Stimulated activated CD8-positive, alpha-beta memory T cell treated with anti-CD3 and anti-CD28 coated beads, Interleukin-15, amount 100 ng/mL, for 1 hour (primary cell): ENCODE measurements at places on chromosomes 2 and 18.

DNA sequence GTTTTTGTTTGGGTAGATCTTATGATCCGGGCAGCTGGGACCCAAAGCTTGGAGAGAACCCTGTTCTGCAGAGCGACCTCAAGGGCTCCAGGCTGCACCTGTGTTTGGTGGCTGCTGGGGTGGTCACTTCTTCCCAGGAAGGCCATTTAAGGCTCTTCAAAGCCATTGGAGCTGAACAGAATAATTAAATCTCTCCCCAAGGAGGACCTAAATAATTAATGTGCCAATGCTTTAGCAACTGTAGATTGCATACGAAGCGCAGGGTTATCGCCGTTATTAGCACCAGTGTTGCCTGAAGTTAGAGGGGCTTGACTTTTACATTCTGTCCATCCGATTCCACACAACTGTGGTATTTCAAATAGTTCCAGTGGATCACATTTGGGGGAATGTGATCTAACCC, 251.4 kb downstream of the ATAD2B start:
- DNase-seq, result no peak

DNA sequence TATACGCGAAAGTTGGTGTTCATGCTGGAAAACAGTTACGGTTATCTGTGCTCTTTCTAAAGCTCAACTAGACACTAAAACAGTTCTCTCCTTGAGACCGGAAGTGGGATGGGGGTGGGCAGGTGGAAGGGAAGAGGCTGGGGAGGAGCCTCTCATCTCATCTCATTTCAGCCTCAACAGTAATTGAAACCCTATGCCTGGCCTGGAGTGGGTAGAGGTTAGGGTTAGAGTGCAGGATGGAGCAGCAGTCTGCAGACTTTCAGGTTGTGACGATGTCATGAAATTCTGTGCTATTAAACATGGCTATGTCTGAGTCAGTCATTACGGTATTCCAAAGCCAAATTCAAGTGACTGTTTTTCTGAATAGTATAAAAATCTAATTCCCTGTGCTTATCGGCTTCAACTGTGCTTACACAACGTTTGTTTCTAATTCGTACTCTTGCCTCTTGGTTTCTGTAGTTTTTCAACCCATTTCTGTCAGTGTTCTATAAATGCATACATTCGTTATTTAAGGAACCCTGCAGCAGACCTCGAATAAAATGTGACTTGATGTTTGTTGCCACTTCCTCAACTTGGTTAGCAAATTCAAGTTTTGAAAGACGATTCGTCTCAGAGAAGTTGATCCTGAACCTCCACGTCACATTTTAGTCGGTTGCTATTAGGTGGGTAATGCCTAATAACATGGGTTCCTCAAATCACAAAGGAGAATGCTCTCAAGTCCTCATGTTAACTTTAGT, 75.8 kb upstream of the TCF7L1 start:
- no peak for DNase-seq

- DNase-seq, result no peak
These were observed 285.4 kb upstream of the HS6ST1 start for GRCh38 chr2:128604045-128604444.

DNA sequence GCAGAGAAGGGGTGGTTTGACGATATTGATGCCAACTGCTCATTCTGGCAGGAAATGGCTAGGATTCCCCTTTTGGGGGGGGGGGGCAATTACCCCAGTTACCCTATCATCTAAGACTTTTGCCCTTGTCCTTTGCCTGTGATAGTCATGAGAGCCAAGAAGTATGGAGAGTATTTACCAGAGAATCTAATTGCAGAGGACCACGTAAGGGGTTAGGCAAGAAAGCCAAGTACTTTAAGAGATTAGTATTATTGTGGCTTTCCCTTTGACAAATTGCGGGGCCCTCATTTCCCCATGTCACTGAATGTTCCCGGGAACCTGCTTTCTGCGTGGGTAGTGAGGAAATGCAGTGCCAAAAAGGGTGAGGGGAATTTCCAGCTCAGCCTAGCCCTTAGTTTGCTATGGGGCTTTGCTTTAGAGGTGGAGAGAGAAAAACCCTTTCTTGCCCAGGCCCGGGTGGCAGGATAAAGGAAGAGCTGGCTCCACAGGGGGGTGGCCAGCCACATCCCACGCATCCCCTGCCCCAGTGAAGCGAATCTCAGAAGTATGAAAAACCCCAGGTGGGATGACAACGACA, 1.5 kb downstream of the AQP4 start:
- no peak for DNase-seq

GRCh38 chr2:76288146-76288545, 577.4 kb upstream of the GCFC2 start:
- no peak for DNase-seq

GRCh38 chr2:175855236-175855635, 146.8 kb downstream of the LNPK start:
- DNase-seq, result no peak

GRCh38 chr2:62320657-62321357, 124.9 kb downstream of the B3GNT2 start:
- DNase-seq, result no peak

- no peak for DNase-seq
These were observed 1.2 kb upstream of the EMILIN1 start for GRCh38 chr2:27077231-27077630.

DNA sequence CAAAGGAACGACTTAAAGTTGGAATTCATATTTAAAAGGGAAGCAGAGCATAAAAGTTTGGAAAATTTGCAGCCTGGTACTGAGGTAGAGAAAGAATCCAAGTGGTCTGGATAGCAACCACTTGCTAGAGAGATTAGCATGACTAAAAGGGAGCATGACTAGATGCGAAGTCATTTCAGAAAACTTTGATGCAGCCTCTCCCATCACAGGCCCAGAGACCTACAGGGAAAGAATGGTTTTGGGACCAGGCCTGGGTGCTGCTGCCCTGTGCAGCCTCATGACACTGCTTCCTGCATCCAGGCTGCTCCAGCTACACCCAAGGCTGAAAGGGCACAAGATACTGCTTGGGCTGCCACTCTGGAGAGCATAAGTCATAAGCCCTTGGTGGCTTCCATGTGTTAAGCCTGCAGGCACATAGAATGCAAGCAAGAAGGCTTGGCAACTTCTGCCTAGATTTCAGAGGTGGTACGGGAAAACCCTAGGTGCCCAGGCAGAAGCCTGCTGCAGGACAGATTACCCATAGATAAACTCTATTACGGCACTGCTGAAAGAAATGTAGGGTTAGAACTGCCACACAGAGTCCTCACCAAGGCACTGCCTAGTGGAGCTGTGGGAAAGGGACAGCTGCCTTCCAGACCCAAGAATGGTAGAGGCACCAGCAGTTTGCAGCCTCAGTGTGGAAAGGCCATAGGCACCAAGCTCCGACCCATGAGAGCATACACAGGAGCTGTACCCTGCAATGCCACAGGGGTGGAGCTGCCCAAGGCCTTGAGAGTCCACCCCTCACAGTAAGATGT, 12.6 kb upstream of the CHN1 start:
- DNase-seq, result no peak

DNA sequence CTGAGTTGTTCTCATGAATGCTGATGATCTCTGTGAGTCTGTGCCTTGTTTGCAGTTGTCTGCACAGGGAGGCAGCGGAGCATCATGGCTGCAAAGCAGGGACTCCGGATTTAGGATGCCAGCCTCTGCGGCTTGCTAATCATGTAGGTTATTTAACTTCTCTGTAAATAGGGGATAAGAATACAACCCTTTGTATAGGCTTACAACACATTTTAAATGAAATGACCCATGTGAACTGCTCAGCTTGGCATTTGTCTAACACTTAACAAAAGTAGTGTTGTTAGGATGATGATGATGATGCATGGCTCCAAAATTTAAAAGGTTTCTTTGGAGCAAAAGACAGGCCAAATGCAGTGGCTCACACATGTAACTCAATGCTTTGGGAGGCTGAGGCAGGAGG, 19.4 kb downstream of the DYTN start:
- DNase-seq, result no peak

- DNase-seq, result no peak
These were observed 69.4 kb upstream of the MYT1L start for GRCh38 chr2:2400286-2401038.

- no peak for DNase-seq
These were observed 506.5 kb upstream of the NRP2 start for GRCh38 chr2:205175831-205176230.

GRCh38 chr2:8297376-8298231, 384.3 kb upstream of the ID2 start:
- no peak for DNase-seq

- DNase-seq, result no peak
These were observed 853 bp downstream of the GNAL start for GRCh38 chr18:11689669-11690565.

- no peak for DNase-seq
These were observed 11.4 kb upstream of the ARID5A start for GRCh38 chr2:96525211-96525507.

DNA sequence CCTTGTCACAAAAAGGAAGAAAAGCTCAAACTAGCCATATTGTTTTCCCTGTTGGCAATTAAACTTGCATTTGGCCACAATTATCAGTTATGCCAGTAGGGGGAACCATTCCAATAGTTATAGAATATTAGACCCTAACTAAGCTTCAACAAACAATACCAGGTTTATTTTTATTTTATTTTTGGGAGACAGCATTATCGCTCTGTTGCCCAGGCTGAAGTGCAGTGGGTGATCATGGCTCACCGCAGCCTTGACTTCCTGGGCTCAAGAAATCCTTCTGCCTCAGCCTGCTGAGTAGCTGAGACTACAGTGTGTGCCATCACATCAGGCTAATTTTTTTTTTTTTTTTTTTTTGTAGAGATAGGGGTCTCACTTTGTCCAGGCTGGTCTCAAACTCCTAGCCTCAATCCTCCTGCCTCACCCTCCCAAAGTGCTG, 102.1 kb downstream of the ATAD2B start:
- no peak for DNase-seq

GRCh38 chr2:29040552-29040951, 33.8 kb downstream of the PCARE start:
- no peak for DNase-seq

DNA sequence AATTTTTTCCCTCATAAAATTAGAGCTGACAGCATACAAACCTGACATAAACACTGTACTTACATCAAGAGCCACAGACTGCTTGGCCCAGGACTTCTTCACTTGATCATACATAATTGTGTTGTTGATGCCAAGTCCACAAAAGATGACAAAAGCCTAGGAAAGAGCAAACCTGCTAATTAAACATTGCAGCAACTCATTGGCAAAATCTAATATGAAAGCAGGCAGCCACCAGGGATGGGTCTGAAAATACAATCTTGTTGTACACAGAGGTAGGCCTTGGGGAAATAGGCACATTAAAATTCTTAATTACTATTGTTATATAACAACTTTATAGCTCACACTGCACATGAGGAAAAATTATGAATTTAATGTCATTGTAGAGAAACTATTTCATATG, 255.8 kb downstream of the PDE11A start:
- DNase-seq, result no peak

- DNase-seq, result no peak
These were observed 747.4 kb upstream of the SLC8A1 start for GRCh38 chr2:41199334-41199733.

GRCh38 chr2:196143730-196144131, 27.6 kb downstream of the STK17B start:
- no peak for DNase-seq
